ENCODE measurements at places on chromosomes 12 and 14. TPM values are rescaled to one million over a fixed set of nuclear protein-coding genes. Genes with fewer than 3 reads are reported as not detected.

- DNase-seq: no peak
These were observed 23.8 kb upstream of the DHRS2 start for GRCh38 chr14:23612354-23612732.

DNA sequence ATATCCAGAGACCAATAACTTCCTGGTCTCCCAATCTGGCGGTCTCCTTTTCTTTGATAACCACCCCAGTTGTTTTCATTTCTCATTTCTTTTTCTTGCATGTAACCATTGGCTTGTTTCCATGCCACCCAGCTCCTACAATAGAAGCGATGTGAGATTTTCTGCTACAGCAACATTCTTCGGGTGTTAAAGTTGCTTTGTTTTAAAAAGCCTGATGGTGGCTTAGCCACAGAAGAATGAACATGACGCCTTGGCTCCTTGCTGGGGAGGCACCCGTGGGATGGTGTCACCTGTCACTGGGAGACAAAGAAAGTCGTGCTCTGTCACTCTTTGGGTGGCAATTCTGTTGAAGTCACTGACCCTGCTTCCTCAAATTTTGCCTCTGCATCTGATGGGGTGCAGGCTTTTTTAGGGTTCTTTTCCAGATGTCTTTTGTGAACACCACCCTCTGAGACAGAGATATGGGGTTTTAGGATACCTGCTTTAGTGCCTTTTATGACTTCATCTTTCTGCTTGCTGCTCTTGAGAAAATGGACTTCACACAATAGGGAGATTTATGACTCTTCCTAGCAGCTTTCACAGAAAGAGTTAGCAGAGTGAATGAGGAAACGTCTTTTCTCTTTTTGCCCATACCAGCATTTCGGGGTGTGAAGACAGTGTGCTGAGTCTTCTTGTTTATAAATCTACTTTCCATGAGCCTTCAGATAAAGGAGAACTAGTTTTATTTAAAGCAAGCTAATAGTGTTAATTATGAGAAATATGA lies 265.3 kb upstream of the TBX3 start:
- DNase-seq: no peak

- no peak for DNase-seq
These were observed at the start of gene NELL2 for GRCh38 chr12:44875954-44876543. Gene NELL2, minus strand, starts transcription at chr12:44876315. Its CDS starts 446 bp downstream, at chr12:44875869.

GRCh38 chr12:91432089-91432488 lies 249.5 kb upstream of the DCN start:
- no peak for DNase-seq

TRAF3 gene
- 10.6 TPM for total RNA-seq

RASSF9 gene
- 3.1 TPM for total RNA-seq

TESPA1 gene
- 1.4 TPM for total RNA-seq
